CD4-positive, alpha-beta T cell treated with Interleukin-15 for 1 hour (primary cell): ENCODE measurements at places on chromosomes 5 and 9.

DNA sequence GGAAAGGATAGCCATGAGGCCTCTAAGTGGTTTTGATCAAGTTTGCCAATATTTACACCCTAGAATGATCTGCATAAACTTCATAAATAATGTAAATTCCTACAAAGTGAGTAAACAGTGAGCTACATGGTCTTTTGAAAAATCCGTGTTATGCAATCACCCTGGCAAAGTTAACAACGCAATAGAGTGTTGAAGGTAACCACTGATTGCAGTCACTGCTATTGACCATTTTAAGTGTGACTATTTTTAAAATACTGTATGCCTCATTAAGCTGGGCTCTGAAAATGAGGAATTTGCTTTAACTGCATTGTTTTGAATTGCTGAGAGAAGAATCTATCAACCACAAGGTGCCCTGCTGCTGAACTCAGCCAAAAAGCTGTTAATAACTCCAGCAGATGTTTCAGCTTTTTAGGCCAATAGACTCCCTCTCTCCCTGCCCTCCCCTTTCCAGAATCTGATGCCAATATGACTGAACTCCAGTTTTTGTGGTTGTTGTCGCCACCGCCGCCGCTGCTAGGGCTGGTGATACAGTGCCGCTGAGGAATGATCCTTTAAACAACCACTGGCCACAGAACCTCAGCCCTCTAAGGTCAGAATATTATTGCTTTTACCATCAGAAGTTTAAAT, 35.3 kb upstream of the SMARCA2 start:
- no peak for DNase-seq

- no peak for DNase-seq
Observed at GRCh38 chr5:96180684-96181435, 219.2 kb upstream of the ELL2 start.

- no peak for DNase-seq
Observed at GRCh38 chr5:151551985-151552384, 39.1 kb downstream of the FAT2 start.

GRCh38 chr5:158120760-158121159, 261.8 kb upstream of the CLINT1 start:
- DNase-seq, result no peak

- no peak for DNase-seq
Observed at GRCh38 chr9:109707355-109707754, 72.6 kb upstream of the PALM2AKAP2 start.

DNA sequence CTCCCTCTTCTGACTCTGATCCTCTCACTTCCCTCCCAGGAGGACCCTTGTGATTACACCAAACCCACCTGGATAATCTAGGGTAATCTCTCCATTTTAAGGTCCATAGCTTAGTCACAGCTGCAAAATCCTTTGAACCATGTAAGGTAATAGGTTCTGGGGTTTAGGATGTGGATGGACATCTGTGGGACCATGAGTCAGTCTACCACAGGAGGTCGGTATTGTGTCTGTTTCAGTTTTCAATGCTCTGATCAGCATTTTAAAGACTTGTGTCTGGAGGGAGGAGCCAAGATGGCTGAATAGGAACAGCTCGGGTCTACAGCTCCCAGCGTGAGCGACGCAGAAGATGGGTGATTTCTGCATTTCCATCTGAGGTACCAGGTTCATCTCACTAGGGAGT, 112.6 kb downstream of the CAVIN4 start:
- DNase-seq, result no peak

- no peak for DNase-seq
Observed at GRCh38 chr5:138595180-138595795, 20.1 kb upstream of the HSPA9 start.

GRCh38 chr9:83479765-83480164, 58.4 kb downstream of the FRMD3 start:
- no peak for DNase-seq

- DNase-seq, result no peak
Observed at GRCh38 chr9:981491-981898, 5.0 kb downstream of the DMRT3 start.

DNA sequence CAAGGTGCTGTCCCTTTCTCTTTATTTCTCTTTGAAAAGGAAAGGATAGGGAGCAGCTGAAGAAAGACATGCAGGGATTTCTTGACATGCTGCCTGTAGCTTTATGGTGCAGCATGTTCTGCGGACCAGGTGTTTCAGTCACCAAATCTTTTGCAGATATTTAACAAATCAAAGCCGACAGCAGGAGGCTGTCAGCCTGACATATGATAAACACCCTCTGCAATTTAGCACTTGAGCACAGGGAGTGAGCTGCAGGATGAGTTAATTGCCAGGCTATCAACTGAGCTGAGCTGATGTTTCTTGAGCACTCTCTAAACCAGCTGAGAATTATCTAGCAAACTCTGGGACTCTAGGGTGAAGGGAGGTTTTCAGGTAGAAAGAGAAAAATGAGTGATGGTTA, 212.8 kb upstream of the ATP10B start:
- DNase-seq, result no peak

- no peak for DNase-seq
Observed at GRCh38 chr5:65482736-65483545, 1.2 kb upstream of the ADAMTS6 start.

DNA sequence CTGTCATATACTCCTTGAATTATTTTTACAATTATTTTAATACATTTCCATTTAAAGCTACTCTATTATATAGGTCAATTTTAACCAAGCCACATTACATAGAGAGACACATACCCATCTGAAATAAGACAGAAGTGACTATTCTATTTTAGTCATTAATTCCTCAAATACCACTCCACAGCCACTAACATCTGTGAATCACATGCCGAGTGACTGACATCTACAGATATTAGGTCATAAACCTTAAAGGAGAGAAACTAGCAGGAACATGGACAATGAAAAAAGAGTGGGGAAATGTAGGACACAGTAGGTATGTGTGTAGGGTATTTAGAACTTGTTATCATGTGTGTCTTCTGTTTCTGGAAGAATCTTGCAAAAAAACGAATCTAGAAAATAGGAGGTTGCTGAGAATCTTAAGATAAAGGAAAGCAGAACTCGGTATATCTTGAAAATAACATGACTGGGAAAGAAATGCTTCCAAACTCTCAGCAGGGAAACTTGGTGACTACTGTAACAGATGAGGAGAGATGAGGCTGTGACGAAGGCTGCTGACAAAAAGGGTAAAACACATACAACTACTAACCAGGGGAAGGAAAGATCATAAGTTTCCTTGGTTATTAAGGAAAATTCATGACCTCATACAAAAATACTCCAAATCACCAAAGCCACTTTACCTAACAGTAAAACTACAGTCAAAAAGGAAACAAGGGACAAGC, 84.6 kb downstream of the PLPP1 start:
- no peak for DNase-seq

GRCh38 chr9:96344458-96345180, 38.9 kb downstream of the SLC35D2 start:
- no peak for DNase-seq

- DNase-seq, result no peak
Observed at GRCh38 chr5:37214550-37214949, 34.6 kb downstream of the CPLANE1 start.

DNA sequence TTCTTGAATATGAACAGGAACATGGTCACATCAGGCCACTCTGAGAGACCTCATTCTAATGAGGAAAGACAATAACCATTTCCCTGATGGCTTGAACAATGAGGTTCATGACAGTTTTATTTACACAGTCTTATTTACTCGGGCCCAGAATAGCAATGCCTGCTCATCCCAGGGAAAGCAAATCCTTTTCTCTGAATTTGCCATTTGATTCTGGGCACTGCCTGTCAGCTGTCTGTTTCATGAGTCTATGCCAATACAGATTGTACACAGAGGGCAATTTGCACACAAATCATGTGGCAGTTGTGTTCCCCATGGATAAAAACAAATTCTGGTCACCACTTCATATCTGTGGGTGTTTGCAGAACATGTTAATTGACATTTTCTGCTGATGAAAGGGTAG, 492.5 kb downstream of the ACTL7B start:
- no peak for DNase-seq

GRCh38 chr9:98191671-98192502, 550 bp downstream of the CORO2A start:
- no peak for DNase-seq

GRCh38 chr5:1318659-1319251, 23.9 kb upstream of the TERT start:
- DNase-seq, result no peak

DNA sequence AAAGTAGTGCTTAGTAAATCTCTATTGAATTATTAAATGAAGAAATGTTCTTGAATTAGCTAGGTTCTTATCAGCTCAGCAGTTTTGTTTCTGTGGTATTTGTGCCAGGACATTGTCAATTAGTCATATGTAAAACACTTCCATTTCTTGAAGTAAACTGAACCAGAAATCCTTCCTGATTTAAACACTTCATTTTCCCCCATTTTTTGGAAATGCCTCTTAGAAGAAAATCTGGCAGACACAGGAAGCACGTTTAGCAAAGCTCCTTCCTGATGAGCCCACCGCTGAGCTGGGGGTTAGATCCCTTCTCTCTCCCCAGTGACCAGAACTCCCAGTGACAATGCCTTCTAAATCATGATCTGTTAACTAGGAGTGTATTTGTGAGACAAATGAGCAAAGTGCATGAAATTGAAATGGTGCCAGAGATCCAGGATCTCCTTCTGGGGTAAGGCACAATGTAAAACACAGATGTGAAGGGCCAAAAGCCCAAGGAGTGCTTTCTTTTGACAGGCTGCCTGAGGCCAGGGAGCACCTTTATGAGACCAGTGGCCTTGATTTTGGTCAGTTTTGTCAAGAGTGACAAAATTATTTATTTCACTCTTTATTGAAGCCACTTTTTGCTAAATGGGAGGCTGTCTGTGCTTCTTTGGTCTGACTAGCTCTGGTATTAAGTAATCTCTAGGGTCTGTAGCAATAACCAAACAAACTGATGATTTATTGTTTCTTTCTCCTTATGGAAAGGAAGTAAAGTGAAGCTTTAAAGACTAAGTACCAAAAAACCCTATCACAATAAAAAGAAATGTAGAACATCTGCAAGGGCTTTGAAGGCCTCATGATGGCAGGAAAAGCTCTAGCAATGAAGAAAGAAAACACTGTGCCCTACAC, 25.5 kb upstream of the RUSC2 start:
- DNase-seq, result no peak
